Activated naive CD4-positive, alpha-beta T cell treated with anti-CD3 and anti-CD28 coated beads, Interleukin-2, amount 50 U/mL, for 16 hours (primary cell): ENCODE measurements at places on chromosomes 12 and 14.
A peak's percentile ranks its signal among the peaks of the same experiment; 100 is the strongest.

DNA sequence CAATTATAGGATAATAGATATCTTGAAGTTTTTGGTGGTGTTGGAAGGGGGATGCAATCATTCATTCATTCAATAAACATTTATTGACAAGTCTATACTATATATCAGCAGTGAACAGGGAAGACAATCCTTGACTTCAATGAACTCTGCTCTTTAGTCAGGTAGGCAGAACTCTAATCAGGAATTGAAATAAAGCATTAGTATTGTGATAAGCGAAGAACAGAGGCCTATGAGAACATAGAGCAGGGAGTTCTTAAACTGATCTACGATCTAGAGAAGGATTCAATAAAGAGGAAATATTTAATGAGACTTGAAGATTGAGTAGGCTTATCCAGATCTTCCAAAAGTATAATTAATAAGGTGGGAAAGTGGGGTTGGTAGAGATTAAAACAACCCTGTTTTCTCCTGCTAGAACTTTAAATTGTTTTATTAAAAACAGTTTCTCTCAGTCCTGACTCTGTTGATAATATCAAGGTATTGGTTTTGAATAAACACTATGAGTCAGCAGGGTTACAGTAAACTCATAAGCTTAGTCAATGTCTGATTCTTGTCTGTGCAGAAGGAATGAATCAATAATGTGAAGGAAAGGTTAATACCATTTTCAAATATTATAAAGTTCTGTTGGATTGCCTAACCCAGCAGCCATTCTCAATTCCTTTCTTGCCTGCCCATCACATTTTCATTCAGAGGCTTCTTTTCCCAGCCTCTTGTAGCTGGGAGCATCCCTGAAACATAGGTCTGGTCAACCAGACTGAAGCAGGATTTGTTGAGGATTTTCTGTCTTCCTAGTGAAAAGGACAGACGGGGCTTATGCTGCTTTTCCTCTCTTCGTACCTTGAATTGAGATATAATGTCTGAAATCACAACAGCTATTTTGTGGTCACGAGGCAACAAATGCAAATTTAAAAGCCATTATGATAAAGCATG is 38.9 kb upstream of the KTN1 start:
- DNase-seq = no peak

GRCh38 chr12:46181465-46181864 is 87.4 kb downstream of the SLC38A1 start:
- no peak for DNase-seq

DNA sequence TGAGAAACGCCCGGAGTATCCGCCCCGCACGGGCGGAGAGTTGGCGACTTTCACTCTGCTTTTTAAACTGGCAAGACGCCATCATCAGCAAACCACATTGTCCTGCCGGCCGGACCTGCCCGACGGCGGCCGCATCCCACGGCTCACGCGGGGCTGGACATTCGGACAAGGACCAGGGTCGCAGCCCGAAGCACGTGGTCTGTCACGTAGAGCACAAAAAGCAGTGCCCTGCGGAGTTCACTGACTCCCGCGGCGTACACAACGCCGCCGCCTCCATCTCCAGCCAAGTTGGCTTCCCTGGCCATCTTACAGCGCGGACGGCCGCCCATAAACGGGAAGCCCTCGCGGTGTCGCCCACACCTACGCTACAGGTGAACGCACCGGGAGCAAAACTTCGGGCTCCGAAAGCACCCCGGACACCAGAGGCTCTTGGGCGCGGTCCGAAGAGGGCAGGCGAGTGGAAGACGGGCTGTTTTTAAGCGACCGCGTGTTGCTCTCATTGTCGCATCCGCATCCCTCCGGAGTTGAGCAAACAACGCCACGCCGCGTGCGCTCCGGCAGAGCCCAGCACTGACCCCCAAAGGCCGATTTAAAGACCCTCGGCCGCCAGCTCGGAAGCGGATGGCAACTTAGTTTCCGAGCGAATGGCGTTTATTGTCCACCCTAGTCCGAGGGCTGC is 966 bp downstream of the SINHCAF start:
- peak; percentile 57 for DNase-seq

GRCh38 chr12:80189241-80189640 is 89.9 kb downstream of the OTOGL start:
- no peak for DNase-seq

DNA sequence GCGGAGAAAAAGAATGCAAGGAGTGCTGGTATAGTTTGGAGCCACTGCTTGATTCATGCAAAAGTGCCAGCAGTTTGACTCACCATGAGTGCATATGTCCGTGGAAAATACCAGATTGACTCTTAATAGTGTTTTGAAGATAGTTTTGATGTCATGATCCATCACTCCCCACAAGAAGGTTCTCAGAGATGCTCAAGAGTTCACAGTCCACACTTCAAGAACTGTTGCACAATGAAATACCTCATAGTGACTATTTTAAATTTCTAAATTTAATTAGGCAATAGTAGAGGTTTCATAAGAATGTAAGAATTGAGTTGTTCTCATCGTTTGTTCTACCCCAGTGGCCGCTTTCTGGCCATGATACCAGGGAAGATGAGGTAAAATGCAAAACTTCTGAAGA is 286.6 kb upstream of the RGS6 start:
- no peak for DNase-seq

- no peak for DNase-seq
Measured at GRCh38 chr14:61256826-61257468, 24.2 kb downstream of the TMEM30B start.

GRCh38 chr14:36750244-36750643 is 88.6 kb downstream of the PAX9 start:
- no peak for DNase-seq

DNA sequence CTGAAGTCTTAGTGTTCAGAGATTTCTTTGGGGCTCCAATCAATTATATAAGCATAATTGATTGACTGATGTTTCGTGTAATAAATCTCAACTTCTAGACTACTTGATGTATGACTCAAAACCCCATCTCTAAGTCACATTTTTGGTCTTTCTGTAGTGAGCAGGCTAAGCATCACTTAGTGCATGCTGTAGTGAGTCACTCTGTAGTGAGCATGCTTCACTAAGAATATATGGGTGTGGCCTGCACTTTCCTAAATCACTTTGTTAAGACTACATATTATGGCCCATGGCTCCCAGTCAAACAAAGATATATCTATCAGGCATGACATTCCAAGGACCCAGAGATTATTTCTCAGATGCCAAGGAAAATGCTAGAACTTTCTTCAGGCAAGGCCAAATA is 909.4 kb upstream of the LRFN5 start:
- DNase-seq = no peak

- DNase-seq = no peak
Measured at GRCh38 chr14:63483315-63483714, 59.9 kb downstream of the PPP2R5E start.

- peak; percentile 13 for DNase-seq
Measured at GRCh38 chr12:27207615-27208413, 36.3 kb upstream of the STK38L start.

- DNase-seq = no peak
Measured at GRCh38 chr12:14975457-14975856, 2.6 kb downstream of the PDE6H start.

GRCh38 chr12:32005496-32006125 is 46.4 kb downstream of the RESF1 start:
- no peak for DNase-seq

GRCh38 chr14:81068176-81068782 is 112.9 kb downstream of the TSHR start:
- no peak for DNase-seq

DNA sequence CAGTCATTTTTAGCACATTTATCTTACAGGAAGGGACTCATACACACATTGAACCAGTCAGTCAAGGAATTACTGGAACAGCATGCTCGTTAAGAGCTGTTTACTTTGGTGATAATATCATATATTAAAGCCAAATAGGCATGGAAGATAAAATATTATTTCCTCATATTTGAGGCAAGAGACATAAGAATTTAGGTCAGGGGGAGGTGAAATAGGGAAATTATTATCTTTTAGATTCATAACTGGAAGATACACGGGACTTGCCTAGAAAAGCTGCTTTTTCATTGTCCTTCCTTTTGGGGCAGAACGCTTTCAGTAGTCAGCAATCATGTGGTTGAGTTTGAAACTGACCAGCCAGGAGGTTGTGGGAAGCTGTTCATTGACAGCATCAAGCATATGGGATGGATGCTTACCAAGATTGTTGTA is 72.5 kb downstream of the NTN4 start:
- no peak for DNase-seq

DNA sequence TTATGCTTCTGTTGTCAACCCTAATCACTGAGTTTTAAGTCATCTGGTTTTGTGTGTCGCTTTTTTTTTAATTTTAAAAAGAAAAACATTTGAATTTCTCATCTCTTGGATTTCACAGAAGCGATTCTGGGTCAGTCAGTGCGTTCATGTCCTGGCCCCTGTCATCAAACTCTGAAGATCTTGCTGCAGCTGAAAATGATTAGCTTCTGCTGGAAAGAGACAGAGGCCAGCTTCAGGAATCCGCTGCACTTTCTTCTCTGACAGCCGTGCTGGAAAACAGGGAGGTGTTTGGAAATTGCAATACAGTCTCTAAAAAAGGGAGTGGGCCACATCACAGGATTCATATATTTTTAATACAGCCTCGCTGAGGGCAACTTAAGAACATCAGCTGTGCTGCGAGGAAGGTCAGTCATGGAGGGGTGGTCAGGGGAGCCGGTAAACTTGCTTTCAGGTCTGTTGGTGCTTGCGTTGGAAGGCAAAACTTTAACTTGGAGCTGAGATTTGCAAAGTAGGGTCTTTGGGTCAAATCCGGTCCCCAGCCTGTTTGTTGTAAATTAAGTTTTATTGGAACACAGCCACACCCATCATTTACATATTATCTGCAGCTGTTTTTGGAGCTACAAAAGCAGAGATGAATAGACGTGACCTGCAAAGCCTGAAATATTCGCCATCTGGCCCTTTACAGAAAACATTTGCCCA is 190.8 kb downstream of the AACS start:
- no peak for DNase-seq

DNA sequence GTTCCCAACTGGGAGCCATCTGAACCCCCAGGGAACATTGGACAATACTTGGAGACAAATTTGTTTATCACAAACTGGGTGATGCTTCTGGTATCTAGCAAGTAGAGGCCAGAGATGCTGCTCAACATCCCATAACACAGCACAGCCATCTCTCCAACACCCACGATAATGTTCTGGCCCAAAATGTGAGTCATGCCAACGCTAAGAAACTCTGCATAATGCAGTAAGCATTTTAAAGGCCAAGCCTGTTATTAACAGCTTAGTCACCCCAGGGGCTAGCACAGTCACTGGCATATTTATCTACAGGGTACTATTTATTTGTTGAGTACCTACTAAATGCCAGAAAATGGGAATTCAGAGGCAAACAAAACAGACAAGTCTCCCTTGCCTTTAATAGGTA is 873.1 kb upstream of the TMEM132C start:
- DNase-seq = no peak

- no peak for DNase-seq
Measured at GRCh38 chr12:106308611-106309010, 6.1 kb downstream of the TCP11L2 start.

- no peak for DNase-seq
Measured at GRCh38 chr14:87282266-87282665, 710.7 kb downstream of the GALC start.

DNA sequence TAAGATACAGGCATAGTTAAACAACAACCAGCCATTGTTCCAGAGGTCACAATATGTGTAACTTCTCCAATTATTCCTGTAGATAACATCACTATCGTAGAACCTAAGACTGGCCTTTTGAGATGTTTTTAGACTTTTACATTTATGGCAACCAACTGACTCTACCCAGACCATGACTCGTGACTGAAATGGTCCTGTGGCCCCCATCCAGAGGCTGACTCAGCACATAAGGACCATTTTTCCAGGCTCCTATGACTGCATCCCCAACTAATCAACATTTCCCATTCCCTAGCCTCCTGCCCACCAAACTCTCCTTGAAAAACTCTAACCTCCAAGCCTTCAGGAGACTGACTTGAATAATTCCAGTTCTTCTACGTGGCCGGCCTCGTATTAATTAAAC is 52.6 kb upstream of the NID2 start:
- no peak for DNase-seq

DNA sequence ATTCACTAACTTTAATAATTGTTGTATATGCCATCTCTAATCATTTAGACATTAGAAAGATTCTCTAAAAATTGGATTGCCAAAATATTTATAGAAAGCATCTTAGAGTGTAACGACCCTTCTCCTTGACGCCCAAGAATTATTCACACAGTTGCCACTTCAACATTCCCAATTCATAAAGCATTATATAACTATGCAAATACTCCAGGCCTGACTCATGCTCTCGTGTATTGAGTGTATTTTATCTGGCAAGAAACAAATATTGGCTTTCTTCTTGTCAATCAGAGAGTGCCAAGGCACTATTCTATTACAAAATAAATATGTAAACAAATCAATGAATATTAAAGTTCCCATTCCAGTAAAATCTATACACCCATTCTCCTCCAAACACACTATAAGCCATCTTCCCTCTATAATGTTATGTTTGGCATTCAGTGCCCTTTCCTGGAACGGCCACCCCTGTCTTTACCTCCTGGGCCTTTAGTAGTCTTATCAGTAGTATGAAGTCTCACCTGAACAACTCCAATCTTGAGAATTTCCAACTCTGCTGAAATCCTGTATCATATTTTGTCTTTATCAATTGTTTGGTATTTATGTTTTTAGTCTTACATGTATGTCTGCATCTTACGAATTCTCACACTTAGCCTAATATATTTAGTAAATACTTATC is 182.6 kb downstream of the PIK3C2G start:
- DNase-seq = no peak

GRCh38 chr12:90859591-90859990 is 95.4 kb downstream of the CCER1 start:
- DNase-seq = no peak

DNA sequence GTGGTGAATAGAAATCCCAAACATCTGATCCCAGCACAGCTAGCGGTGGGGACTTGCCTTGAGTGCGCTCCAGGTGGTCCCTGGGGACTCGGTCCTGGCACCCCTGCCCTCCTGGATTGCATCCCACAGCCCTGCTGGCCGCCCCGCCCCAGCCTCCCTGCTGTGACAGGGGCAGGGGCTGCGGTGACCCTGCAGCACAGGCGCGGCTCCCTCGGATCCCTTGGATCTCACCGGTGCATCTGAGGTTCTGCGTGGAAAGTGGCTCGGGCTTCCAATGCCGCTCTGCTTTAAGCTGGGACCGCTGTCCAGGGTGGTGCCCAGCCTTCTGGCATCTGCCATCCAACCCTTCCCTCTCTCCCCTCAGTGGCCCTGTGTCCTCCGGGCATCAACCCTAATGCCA is 16.0 kb downstream of the ANKRD9 start:
- DNase-seq = no peak

DNA sequence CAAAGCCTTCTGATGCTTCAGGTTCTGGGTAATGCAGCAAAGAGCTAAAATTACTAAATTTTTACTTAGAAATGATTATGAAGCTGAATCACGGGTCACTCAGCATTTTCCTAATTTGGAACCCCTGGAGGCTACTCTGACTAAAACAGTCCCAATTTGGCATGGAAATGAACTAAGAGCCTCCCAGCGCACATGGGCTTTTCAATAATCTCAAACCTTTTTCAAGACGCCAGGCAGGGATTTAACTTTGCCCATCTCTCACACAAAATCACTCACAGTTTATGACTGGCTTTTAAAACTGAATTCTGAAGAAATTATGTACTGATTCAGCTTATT is 68.3 kb downstream of the LLPH start:
- no peak for DNase-seq
